ENCODE measurements at places on chromosomes 4 and X.

DNA sequence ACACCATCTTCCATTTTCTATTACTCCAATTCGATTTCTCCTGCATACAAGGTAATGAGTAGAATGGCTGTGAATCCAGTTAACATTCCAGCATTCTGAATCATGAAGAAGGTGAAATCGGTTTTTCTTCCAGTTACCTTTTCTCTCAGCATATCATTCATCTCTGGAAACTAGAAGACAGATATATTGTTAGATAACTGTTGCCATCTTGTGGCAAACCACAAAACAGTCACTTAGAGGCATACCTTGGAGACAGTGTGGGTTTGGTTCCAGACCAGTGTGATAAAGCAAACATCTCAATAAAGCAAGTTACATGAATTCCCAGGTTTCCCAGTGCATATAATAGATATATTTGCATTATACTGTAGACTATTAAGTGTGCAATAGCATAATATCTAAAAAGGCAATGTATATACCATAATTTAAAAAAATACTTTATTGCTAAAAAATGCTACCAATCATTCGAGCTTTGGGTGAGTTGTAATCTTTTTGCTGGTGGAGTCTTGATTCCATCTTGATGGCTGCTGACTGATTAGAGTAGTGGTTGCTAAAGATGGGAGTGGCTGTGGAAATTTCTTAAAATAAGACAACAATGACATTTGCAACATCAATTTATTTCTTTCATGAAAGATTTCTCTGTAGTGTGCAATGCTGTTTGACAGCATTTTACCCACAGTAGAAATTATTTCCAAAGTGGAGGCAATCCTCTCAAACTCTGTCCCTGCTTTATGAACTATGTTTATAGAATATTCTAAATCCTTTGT lies 82.1 kb downstream of the SLC39A8 start:
- DNase-seq: no peak

GRCh38 chr4:53060278-53060677 lies 198.2 kb downstream of the RASL11B start:
- DNase-seq: no peak

GRCh38 chr4:175412161-175412560 lies 399.9 kb downstream of the GPM6A start:
- no peak for DNase-seq

- no peak for DNase-seq
These were observed 36.4 kb upstream of the FREM3 start for GRCh38 chr4:143736861-143737260.

DNA sequence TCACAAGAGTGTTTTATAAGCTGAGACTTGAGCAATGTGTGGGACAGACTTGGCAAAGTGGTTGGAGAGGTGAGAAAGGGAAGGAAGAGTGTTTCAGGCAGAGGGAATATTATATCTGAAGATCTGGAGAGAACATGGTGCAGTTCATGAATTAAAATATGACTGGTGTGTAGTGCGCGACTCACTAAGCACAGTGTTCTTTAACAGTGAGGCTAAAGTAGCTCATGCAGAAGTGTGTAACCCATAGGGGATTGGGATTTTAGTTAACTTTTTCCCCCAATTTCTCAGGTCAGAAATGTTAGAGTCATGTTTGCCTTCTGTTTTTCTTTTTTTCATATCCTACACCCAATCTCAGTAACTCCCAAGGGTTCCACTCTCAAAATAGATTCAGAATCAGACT lies 9.7 kb downstream of the MTHFD2L start:
- no peak for DNase-seq

DNA sequence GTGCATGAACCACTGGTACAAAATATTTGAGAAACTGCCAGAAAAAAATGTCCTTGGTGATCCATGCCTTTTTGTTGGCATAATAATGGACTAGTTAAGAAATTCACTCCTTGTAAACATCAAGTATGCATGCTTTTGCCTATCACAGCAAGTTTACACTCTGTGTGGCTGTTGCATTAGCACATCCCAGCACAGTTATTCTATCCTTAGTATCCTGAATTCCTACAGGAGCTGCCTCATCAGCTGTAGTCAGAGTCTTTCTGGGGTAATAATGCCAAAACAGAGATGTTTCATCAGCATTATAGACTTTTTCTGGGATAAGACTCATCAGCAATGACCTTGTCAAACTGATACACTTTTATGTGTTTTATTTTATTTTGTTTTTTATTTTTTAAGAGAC lies 82.8 kb downstream of the CHIC2 start:
- no peak for DNase-seq

GRCh38 chr4:132123870-132124623 lies 1025.0 kb upstream of the PCDH10 start:
- no peak for DNase-seq

DNA sequence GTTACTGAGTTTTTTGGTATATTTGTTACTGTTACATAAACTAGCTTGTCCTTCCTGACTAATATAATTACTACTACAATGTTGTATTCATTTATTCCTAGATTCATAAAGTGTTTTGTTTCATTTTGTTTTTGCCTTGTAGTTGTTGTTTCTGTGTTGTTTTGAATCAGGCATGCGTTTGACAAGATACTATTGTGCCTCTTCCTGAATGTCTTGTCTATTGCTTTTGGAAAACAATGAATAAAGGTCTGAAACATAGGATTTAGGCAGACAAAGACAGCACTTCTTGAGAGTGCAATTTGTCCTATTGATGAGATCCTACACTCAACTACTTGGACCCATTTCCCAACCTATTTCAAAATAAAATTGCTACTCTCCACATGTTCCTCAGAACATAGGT lies 630.4 kb upstream of the BOD1L1 start:
- DNase-seq: no peak
